Stimulated activated CD4-positive, alpha-beta T cell treated with anti-CD3 and anti-CD28 coated beads, TNF-alpha, amount 100 ng/mL, for 4 hours (primary cell): ENCODE measurements at places on chromosomes 3 and 15.

DNA sequence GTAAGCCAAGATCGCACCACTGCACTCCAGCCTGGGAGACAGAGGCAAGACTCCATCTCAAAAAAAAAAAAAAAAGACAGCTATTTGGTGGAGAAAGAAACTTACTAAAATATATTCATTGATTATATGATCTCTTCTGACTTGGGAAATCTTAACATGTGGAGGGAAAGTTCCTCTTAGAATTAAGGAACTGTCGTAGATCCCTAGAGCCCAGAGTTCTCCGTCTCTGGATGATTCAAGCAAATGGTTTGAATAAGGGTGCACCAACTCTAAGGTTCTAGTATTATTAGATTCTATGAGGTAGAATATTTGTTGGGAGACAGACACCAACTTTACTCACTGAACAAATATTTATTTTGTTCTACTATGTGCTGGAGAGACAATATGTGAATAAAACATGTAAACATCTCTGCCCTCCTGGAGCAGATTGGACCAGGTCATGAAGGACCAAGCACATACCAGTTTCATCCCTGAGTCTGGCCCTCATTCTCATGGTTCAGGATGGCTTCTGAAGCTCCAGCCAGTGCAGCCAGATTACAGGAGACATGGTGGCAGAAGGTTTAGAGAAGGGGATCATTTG lies 129.7 kb downstream of the MITF start:
- no peak for DNase-seq

DNA sequence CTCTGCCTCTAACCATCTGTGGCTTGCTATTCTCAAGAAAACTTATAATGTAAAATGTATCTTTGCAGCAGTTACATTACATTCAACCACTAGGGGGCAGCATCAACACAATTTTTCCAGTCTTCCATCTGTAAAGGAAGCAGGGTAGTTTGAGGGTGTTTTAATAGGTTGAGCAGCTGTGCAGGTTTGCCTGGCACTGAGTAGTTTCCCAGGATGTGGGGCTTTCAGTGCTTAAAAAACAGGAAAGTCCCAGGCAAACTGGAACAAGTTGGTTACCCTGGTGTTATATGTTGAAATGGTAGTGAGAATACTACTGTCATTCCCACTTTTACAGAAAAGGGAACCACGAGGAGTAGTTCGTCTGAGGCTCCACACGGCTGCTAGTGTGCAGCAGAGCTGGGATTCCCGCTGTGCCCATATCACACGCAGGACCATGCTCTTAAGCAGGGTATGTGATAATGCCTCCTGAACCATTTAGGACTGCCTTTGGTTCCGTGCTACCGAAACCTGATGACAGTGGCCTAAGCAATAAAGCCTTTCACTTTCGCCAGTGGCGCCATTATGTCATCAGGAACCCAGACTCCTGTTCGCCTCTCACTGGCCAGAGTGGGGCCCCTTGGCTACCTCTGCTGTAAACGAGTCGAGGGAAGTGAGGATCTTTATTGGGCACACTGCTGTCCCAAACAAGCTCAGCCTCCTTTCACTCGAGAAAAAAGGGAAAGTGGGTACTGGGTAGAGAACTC lies 64.7 kb upstream of the ZBTB38 start:
- no peak for DNase-seq

GRCh38 chr3:192039593-192039992 lies 578.6 kb downstream of the PYDC2 start:
- no peak for DNase-seq

- no peak for DNase-seq
Observed at GRCh38 chr15:61700803-61701202, 359.4 kb downstream of the VPS13C start.

GRCh38 chr3:59992578-59992977 lies 942.8 kb upstream of the CFAP20DC start:
- DNase-seq: no peak

DNA sequence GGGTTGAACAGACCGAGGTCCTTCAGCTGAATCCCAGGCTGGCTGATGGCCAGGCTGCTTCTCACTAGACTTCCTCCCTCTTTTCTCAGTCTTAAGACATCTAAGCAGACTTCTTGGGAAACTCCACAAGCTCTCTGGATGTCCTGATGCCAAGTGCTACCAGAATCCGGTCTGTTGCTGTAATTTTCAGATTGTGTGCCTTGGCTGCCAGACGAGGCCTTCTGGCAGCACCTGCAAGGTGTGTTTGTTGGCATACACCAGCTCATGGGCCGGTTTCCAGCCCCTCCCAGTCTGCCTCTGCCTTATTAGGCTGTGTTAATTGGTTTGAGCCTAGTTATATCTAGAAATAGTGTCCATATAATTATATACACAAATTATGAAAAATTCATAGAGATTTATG lies 120.6 kb downstream of the TNIK start:
- no peak for DNase-seq

GRCh38 chr15:88993662-88994061 lies 80.5 kb upstream of the MFGE8 start:
- DNase-seq: no peak
